Stimulated activated CD8-positive, alpha-beta memory T cell treated with anti-CD3 and anti-CD28 coated beads, Interleukin-15, amount 100 ng/mL, for 24 hours (primary cell): ENCODE measurements at places on chromosomes 11 and 22.

- no peak for DNase-seq
These were observed 74.2 kb downstream of the MORC2 start for GRCh38 chr22:30894371-30894740.

GRCh38 chr11:30495437-30495836, 90.7 kb downstream of the MPPED2 start:
- DNase-seq, result no peak

GRCh38 chr22:19067696-19068348, 54.4 kb downstream of the DGCR2 start:
- no peak for DNase-seq

DNA sequence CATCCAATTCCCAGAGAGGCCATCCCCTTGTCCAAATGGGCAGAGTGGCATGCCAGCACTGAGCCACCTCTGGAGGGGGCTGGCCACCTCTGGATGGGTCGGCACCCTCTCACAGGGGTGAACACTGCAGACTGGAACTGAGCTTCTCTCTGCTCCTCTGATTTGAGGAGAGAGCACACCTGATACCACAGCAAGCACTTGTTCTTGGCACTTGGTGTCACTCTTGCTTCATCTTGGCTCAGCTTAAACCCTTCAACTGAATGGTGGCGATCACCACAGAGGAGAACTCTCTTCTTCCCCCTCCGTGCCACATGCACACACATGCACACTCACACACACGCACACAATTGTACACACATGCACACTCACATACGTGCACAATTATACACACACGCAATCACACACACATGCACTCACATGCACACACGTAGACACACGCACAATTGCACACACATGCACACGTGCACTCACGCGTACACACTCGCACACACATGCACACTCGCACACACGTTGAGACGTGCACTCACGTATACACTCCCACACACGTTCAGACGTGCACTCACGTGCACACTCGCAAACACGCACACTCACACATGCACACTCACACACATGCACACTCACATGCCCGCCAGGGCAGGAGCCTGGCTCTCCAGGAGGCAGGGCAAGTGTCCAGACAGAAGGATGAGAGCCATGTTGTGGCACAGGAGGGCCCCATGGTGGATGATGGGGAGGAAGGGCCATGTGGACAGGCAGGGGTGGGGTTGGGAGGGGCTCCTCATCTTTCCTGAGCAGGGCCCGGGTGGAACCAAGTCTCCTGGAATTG, 23.4 kb downstream of the OVOL1 start:
- DNase-seq, result no peak

DNA sequence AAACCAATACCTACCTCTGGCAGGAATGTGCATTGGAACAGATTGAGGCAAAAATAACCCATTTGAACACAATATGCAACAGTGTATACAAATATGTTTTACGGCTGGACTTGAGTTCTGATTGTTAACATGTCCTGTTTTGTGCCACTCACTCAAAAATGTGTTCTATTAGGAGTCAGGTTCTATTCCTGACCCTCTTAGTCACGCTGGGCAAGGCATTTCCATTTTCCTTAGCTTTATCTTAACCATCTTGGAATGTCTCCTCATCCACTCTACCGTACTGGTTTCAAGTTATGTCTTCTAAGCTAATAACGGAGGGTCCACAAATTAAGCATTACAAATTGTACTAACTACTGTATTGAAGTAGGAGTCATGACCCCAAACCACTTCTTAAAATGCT, 78.6 kb downstream of the MAML2 start:
- no peak for DNase-seq

- DNase-seq, result no peak
These were observed 21.1 kb downstream of the MRGPRD start for GRCh38 chr11:68959465-68960293.

DNA sequence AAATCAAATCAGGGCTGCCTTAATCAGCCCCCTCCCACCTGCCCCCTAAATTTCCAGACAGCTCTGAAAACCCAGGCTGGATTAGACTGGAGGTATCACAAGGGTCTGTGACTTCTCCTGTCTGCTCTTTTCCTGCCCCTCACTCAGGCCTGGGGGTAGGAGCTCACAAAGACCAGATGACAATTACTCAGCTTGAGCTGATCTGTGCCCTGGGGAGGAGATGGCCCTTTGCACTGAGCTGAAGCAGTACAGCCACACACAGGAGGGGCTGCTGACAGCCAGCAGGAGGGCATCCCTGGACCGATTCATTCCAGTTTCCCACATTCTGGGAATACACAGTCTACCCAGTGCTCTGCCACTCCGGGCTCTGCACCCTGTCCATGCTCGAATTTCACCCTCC, 4.2 kb downstream of the ABCC8 start:
- no peak for DNase-seq

DNA sequence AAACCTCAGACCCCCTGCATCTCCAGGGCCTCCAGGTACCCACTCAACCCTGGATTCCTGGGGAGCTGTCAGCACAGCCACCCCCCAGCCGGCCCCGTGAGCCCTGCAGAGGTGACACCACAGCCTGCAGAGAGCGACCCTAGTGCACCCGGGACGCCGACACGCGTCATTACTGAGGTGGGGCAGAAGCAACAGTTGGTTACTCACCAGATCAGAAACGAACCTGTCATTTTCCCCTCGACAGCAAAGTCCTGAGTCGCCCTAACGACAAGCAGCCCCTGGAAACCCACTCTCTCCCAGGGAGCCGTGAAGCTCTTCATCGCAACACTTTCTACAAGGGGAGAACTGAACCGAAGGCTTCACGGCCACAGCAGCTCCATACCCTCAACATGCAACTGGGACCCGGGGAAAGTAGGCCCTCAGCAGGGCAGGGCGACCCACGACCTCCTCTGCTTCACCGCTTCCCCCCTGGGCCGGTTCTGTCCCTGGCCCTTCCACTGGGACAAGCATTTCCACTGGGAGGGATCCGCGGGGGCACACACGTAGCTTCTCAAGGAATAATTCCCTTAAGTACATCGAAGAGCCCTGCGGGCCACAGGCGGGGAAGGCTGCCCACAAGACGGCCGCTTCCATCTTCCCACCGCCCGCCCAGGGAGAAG, 1.6 kb downstream of the BRD1 start:
- peak; percentile 37 for DNase-seq

- DNase-seq, result no peak
These were observed 8.7 kb upstream of the C1QTNF6 start for GRCh38 chr22:37196539-37197450.

GRCh38 chr11:14223636-14224288, 135.2 kb downstream of the RRAS2 start:
- DNase-seq, result no peak

DNA sequence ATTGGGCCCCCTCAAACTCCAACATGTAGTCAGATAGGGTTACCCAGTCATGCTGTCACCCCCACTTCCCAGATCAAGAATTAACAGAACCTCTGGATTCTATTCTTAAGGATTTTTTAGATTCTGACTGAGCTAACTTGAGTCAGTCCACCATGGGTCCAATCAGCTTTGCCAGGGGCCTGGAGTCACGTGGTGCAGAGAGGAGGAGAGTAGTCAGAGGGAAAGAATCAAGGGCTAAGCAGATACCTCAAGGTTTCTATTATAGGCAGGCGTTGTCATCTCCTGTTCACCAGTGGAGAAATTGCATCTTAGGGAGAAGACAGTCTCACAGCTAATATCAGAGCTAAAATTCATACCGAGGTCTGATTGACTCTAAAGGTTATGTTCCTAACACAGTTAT, 28.2 kb downstream of the FZD4 start:
- no peak for DNase-seq

- DNase-seq, result no peak
These were observed 21.6 kb downstream of the TMPRSS5 start for GRCh38 chr11:113684496-113684895.

- DNase-seq, result no peak
These were observed 28.9 kb downstream of the CELSR1 start for GRCh38 chr22:46508491-46508999.

DNA sequence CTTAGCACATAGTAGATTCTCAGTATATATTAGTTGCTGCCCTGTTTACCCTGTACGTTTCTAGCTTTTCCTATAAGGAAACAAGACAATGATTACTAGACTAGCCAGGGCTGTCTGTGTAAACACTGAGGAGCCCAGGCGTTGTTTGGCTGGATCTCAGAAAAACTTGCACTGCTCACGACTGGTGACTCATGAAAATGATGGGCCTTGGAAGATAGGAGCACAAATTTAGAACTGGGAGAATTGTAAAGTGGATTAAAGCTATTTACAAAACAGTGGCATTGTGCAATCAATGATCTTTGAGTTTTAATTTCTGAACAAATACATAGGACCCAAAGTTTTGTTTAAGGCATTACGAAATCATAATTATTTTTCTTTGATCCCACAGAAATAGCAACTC, 276.9 kb downstream of the FAM76B start:
- no peak for DNase-seq

DNA sequence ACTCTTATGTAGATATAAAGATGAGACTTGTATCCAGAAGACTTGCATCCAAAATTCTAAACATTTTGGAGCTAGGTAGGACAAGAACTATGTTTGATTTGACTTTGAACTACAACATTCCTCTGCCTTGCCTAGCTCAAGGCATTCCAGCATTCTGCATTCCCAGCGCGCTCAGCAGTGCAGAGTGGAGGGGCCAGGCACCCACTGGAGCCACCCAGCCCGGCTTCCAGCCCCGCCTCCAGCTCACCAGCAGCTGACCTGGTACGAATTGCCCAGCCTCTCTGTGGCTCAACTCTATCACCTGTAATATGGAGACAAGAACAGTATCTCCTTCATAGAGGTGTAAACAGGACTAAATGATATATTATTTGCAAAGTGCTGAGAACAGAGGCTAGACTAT, 28.8 kb downstream of the PRDM10 start:
- DNase-seq, result no peak

DNA sequence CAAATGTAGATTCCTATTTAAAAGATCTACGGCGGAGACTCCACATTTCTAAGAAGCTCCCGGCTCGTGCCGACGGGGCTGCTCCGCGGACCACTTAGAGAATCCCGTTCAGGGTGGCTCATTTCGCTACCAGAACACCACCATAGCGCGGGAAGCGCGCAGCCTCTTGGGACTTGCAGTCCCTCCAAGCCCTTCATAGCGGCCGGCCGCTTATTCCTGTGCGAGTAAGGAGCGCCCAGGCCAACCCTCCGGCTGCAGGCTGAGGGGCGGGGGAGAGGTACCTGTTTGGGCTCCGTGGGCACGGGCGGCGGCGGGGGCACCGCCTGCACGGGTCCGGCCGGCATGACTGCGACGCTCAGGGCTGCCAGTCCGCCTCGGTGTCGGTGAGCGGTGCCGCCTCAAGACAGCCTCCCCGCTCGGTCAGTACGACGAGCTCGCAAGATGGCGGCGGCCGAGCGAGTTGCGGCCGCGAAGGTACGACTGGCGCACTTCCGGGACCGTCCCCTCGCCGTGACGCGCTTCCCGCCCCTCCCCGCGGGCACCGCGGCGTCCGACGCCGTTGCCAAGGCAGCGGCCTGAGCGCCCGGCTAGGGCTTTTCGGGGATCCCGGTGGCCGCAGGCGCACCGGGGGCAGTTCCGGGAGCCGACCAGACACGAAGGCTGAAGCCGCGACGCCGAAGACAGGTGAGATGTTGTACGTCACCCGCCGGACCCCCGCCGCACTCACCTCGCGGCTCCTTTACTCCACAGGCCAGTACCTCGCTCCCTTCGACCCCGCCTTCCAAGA, at the start of the genes CCDC157 and SF3A1:
CCDC157 (plus strand) TSS at position 559 of the 787 bp plus-strand sequence. CDS start 8,994 bp downstream, outside the sequence.
SF3A1 (minus strand) TSS at position 446 of the 787 bp plus-strand sequence; CDS start at position 344, 102 bp downstream.
- DNase-seq, result peak; percentile 67

GRCh38 chr11:2683806-2684205, 16.0 kb downstream of the KCNQ1OT1 start:
- DNase-seq, result no peak

DNA sequence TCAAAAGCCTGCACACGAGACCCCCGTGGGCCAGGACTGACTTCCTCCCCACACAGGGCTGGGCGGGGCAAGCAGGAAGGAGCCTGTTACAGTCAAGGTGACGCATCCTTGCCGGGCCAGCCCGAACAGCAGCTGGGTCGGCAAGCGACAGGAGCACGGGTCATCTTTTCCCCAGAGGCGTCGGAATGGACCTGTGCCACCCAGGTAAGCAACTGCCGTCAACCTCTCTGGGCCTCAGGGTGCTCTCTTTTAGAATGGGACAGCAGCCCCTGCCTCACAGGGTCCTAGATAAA, at the start of gene CYTH4:
CYTH4 (plus strand) TSS at position 124 of the 293 bp plus-strand sequence; CDS start at position 186, 62 bp downstream.
- peak; percentile 42 for DNase-seq

DNA sequence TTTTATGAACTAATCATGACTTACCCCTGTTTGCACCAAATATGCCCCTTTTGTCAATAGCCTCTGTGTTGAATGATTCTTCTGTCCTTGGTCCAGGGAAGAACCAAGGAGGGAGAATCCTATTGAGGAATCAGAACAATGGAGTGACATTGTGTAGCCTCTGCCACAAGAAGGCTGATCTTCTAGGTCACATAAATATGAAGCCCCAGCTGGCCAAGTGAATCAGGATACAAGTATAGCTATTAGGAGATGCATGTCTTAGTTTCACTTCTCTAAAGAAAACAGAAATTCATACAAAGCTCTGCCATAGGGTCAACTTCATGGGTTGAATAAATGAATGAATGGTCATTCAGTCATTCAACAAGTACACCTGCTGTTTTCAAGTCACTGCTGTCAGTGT, 118.2 kb upstream of the BLID start:
- no peak for DNase-seq

DNA sequence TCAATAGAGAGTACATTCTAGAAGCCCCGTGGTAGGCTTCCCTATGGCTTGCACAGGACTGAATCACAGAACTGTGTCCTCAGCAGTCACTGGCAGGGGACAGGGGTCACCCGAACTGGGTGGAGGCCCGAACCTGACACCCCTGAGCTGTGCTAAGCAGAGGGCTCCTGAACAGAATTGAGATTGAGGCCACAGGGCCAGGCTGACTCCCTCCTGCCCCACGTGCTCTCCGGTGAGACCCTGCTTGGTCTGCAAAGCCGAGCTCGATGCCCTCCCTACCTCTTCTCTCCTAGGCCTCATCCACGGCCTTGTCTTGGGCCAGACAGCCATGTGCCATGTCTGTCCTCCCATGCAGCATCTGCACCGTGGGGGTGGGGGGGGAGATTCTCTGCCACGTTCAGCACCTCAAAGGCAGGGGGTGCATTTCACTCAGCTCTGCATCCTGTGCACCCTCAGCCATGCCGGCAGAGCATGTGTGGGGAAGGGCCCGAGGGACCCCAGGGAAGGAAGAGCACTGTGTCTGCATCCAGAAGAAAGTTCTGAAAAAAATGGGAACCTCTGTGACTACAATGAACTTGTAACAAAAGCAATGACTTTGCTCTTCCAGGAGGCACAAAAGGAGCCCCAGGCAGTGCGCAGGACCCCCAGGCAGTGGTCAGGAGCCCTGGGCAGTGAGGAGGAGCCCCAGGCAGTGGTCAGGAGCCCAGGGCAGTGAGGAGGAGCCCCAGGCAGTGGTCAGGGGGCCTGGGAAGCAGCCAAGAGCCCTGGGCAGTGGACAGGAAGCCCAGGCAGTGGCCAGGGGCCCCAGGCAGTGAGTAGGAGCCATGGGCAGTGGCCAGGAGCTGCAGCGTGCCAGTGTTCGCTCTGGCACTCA, 76.7 kb upstream of the SEPTIN5 start:
- no peak for DNase-seq

DNA sequence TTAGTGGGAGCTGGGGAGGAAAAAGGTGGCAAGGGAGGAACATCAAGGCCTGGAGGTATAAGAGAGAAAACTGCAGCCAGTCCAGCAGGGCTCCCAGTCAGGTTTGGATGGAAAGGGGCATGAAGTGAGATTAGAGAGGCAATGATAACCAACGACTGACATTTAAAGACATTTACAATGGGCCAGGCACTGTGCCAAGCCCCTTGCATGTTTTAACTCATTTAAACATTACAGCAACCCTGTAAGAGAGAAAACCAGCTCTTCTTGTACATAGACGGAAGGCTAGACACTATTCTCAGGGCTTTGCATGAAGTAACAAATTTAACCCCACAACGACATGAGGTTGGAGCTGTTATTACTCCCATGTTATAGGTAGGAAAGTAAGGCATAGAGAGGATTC, 32.1 kb upstream of the PAK1 start:
- DNase-seq, result no peak
